ENCODE measurements at places on chromosomes 7 and 10. TPM values are rescaled to one million over a fixed set of nuclear protein-coding genes. Genes with fewer than 3 reads are reported as not detected.

DNA sequence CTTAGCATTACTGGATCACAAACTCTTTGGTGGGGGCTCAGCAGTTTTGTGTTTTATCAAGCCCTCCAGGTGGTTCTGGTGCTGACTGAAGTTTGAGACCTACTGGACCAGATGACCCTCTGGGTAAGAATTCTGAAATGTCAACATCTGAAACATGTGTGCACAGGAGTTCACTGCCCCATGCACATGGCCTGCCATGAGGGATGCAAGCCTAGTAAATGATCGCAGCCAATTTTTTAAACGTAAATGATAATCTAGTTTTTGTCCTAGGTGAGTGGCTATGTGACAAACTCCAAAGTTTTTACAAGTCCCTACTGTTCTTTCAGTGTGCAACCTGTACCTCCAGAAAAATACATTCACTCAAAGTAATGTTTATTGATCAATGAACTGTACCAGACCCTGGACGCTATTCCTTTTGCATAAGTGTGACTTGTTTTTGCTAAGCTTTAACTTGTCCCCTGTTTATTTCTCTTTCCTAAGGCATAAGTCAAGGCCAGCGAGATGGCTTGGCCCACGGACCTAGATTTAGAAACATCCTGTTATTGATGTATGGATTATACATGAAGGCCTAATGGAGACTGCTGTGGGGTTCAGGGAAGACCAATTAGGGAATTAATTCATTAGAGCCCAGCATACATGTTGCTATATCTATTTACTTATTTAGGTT lies 531.1 kb downstream of the LRMDA start:
- DNase-seq, result no peak

- DNase-seq, result no peak
Measured at GRCh38 chr7:147859033-147859432, 731.5 kb upstream of the C7orf33 start.

DNA sequence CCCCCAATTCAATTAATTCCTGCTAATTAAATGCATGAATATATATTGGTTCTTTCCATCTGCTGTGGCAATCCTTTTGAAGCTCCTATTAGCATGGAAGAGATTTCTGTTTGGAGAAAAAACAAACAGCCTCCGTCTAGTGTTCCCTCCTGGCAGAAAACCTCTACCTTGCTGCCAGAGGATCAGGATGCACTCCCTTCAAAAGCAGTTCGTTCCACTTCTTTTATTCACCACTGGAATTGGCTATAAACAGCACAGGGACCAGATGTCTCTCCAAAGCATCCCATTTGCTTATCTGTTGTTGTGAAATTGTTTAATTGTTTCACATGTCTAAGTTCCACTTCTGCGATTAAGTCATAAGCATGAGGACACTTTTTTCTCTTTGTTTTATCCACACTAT lies 77.8 kb upstream of the PTN start:
- DNase-seq, result no peak

DNA sequence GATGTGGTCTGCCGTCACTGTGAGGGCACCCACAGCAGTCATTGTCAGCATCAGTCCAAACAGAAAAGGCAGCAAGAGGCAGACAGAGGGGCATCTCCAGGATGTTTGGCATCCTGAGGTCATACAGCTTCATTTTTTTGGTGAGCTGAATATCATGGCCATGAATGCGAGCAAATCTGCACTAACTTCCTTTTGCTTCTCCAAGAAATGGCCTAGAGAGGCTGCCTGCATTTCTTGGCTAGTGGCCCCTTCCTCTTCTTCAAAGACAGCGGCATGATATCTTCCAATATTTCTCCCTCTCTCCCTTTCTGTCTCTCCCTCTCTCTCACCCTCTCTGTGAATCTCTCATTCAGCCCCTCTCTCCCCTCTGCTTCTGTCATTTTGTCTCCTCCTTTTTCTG lies 24.8 kb downstream of the FKBP6 start:
- no peak for DNase-seq

DNA sequence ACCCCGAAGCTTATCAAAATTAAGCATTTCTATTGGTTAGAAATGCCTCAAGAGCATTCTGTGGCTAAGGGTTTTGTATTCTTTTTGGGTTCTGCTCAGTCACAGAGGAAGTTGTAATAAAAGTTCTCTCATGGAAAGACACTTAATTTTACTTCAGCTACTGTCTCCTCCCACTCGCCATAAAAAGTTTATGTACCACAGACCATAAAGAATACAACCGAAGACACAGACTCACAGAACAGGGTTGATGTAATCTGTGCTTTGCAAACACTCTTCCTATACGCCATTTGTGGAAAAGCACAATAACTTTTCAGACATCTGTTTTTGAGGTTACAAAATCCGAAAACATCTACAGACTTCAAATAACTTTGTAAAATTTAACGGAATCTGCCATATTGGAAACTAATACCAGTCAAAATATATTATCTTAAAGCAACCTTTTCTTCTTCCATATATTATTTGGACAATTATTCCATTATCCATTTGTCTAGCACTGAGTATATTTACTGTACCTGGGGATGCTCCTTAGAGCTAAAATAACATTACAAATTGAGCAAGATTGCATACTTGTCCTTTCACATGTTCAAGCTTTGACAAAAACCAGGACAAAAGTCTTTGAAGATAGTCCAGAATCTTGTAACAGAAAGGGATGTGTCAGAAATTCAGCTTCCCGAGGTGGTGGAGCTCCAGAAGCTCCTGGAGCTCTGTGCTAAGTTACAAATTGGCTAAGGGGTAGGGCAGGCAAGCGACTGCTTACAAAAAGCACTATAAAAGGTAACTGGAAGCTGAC lies 219.0 kb upstream of the MEOX2 start:
- no peak for DNase-seq

GRCh38 chr7:94882891-94883290 lies 24.5 kb upstream of the PPP1R9A start:
- DNase-seq, result no peak

DNA sequence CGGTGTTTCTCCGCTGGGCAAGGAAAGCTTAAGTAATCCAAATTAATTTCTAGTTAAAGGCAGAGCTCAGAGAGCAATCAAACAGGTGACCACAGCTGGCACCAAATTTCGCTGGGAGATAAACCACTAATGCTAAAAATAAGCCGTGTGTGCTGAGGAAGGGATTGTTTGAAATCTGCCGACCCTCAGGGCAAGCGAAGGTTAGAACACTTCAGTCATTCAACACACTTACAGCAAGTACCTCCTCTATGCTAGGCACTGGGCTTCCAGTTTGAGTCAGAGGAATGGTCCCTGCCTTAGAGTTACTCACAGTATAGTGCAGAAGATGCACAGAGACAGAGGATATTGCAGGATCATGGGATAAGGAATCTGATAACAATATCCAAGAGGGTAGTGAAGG lies 467.9 kb upstream of the PODXL start:
- DNase-seq, result no peak

DNA sequence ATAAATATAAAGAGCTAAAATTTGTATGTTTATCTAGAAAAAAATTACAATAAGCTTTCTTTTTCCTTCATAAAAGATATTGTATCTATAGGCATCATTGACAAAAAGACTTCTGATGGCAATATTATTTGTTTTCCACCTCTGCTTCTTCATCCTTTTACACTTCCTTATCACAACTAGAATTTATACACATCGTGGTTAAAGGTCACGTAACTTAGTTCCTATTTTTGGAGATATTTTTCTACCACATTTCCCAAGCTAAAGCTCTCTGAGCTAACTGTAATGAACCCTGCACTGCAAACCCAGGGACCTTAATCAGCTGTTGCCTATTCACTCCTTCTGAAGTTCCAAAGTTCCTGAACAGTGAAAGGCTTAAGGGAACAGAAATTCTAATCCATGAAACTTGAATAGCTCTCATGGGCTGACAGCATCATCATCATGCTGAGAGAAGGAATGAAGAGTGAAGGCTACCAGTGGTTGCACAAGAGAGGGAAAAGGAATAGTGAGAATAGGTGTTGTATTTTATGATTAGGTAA lies 106.1 kb upstream of the SLC13A1 start:
- DNase-seq, result no peak

- no peak for DNase-seq
Measured at GRCh38 chr7:2084331-2084730, 148.4 kb downstream of the MAD1L1 start.

DNA sequence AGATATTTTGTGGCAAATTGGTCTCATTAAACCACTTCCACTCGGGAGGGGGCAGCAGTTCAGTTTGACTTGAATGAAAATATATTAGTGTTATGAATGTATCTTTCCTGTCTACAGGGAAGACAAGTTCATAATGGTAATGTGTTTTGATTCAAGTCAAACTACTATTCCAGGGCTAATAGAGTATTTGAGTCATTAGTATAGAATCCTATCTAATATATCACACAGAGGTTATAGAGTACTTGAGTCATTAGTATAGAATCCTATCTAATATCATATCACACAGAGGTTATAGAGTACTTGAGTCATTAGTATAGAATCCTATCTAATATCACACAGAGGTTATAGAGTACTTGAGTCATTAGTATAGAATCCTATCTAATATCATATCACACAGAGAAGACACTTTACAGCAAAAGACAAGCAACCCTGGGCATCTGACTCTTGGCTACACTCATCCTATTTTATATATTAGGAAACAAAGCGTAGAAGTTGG lies 199.7 kb upstream of the MAGI2 start:
- no peak for DNase-seq

DNA sequence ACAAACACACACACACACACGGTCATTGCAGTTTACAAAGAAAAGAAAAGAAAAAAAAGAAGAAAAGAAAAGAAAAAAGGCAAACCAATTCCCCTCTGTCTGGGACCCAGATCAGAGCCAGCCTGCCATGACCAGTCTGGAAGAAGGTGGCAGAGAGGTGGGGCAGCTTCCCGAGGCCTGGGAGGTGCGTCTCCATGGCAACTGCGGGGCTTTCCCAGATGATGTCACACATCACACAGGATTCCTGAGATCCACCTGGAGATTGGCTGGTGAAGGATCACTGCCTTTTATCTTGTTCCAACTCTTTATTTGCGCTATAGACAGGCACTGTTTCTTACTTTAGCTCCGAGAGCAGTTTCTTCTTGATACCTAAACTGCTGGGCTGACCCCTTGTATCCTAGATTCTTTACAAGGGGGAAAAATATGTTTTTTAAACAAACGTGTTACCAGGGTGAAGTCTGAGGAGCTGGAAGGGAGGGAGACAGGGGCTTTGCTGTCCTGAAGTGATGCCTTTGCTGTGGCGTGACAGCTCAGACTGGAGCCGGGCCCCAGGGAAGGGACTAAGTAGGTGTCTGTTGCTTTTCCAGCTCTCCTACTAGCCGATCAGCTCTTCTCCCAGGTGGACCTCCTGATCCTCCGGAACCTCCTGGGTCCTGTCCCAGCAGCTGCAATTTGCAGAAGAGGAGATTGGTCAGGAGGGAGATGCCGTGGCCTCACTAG lies 298.5 kb downstream of the KLF6 start:
- peak; percentile 94 for DNase-seq

- no peak for DNase-seq
Measured at GRCh38 chr10:279655-280054, 144.4 kb downstream of the ZMYND11 start.

GRCh38 chr10:66440568-66440967 lies 485.3 kb upstream of the LRRTM3 start:
- DNase-seq, result no peak

DNA sequence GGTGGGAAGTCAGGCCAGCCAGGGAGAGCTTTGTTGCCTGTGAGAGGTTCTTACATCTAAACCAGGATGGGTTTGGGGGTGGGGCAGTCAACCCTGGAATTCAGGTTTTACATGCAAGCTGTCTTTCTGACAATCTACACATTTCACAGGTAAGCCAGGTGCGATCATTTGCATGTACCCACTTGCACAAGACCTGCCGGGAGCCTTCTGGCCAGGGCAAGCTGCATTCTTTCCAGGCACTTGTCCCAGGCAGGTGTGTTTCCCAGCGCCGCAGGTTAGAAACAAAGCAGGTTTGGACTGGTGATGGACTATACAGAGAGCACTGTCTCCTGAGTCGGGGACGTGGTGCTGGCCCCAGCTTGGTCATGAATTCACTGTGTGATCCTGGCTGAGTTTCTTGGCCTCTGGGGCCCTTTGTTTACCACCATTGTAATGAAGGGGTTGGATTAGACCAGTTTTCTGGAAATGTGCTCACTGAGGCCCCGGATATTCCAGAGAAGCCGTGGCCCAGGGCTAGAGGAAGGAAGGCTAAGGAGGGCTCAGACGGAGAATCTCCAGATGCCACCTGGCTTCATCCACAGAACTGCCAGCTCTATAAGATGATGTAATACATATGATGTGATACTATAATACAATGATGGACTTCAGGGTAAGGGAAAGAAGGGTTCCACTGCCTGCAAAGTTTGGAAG lies 205.2 kb upstream of the SVIL start:
- DNase-seq, result no peak

DNA sequence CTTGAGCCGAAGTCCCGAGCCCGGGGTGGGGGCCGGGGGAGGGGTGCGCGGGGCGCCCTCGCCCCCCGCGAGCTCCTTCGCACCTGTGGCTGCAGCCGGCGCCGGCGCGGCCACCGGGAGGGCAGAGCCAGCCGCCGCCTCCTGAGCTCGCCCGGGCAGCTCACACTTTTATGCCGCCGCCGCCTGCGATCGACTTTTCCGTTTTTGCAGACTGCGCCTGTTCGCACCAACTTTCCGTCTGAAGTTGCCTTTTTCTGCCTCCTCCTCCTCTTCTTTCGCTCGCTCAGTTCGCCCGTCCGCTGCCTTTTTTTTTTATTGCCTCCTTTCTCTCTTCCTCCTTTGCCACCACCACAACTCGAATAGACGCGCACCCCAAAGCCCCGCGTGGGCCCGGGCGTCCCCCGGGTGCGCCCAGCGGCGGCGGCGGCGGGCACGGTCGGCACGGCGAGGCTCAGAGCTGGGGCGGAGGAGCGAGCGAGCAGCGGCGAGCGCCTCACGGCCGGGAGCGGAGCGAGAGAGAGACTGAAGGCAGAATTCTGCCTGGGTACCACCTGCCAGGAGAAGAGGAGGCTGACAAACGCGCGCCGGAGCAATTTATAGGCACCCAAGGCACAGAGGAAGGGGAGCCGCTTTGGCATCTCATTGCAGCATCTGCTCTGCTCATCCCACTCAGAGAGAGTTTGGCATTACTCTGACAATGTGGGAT lies at the start of gene C1QL3:
Gene C1QL3 (minus strand): TSS at position 569 of the 706 bp plus-strand sequence. CDS start 814 bp downstream, outside the sequence.
- DNase-seq, result peak; percentile 9

DNA sequence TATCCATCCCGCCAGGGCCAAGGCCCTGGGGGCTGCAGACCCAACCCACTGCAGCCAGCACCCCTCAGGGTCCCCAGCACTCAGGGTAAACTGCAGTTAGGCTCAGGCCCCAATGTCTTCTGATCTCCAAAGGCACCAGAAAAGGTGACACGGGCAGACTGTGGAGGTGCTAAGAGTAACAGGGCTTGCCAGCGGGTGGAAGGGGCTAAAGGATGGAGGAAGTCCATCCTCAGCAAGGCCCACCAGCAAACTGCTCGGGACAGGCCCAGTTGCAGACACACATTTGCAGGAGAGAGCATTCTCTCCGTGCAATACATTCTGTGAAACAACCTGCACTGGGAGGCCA lies 95.6 kb upstream of the DDC start:
- DNase-seq, result no peak

Gene CDHR3
- total RNA-seq, result 19.7 TPM

Gene CALML3
- 0.09 TPM for total RNA-seq

Gene PPP1R3A
- not detected for total RNA-seq

Gene UBTD1
- 0.49 TPM for total RNA-seq

Gene PPP1R3C
- total RNA-seq, result 23.3 TPM

Gene NRAP
- 1.6 TPM for total RNA-seq

Gene C10orf95
- total RNA-seq, result 0.41 TPM

Gene CTAGE4
- 8.6 TPM for total RNA-seq

Gene CISD1
- total RNA-seq, result 48.4 TPM

Gene GRM8
- 9.2 TPM for total RNA-seq

Gene STAG3
- 6.4 TPM for total RNA-seq

Gene LIPK
- total RNA-seq, result not detected

Gene AS3MT
- 1.6 TPM for total RNA-seq

Gene NYAP1
- 2.8 TPM for total RNA-seq
